ENCODE measurements at places on chromosomes 12 and 14.
A peak's percentile ranks its signal among the peaks of the same experiment; 100 is the strongest.

DNA sequence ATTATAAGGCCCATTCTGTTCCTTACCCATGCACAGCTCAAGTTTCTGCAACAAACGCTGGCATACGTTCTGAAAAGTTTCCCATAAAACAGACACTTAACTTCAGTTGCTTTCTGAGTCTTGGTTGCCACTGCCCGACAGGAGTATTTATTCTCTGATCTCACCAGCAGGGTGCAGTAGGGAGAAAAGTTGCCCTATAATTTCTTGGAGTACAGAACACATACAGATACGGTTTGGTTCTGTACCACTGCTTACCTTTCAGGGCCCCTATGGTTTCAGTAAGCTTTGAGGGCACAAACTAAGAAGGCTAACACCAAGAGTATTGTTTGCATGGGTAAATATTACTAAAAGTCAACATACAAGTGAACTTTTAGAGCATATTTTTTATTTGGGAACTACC, 77.9 kb downstream of the SPATA7 start:
- no peak for DNase-seq

GRCh38 chr14:58864751-58865513, 227.2 kb downstream of the DACT1 start:
- DNase-seq = peak; percentile 70

GRCh38 chr12:26921886-26922285, 15.9 kb downstream of the INTS13 start:
- no peak for DNase-seq

DNA sequence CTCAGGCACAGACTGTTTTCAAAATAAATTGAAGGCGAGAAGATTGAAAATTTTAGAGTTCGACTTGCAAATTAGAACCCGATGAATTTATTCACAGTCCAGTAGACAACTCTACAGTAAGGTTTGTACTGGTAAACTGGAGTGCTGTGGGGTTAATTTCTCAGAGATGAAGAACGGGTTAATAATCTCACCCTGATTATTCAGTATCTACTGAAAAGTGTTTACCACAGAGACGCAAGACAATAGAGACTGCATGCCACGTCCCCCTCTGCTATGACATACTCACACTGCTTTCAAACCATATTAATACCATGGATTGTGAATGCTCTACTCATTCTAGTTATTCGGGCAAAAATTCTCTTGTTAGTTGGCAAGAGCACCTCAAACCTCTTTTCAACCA, 36.1 kb downstream of the CFL2 start:
- DNase-seq = no peak

DNA sequence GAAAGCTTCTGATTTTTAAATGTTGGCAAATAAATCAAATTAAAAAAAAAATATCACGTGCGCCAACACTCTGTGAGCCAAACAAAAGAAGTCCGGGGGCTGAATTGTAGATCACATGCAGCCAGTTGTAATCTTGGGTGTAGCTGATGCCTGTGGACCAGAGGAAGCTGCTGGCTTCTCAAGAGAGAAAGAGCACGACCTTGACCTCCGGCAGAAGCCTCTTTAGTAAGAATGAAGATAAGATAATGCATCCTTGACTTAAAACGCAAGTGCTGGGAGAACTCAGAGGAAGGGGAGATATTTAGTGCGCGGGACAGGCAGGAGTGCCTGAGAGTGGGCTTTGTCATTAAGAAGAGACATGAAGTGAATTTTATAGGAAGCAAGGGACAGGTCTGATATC, 162.8 kb upstream of the TBX3 start:
- DNase-seq = no peak

GRCh38 chr14:56159066-56159465, 40.9 kb downstream of the PELI2 start:
- DNase-seq = no peak

GRCh38 chr12:112168561-112168971, 43.2 kb downstream of the TRAFD1 start:
- DNase-seq = no peak

- DNase-seq = no peak
These were observed 50.6 kb downstream of the SCAF11 start for GRCh38 chr12:45939759-45940158.

GRCh38 chr14:54343272-54344121, 53.3 kb upstream of the CDKN3 start:
- DNase-seq = no peak

- DNase-seq = no peak
These were observed 2.4 kb upstream of the MLEC start for GRCh38 chr12:120684523-120684932.

- DNase-seq = no peak
These were observed 7.8 kb upstream of the ITGB7 start for GRCh38 chr12:53214687-53215455.

- DNase-seq = no peak
These were observed 83.3 kb downstream of the PUS7L start for GRCh38 chr12:43675048-43675904.

GRCh38 chr12:109847142-109847735, 14.0 kb upstream of the TRPV4 start:
- no peak for DNase-seq

- DNase-seq = no peak
These were observed 17.1 kb downstream of the SMCO2 start for GRCh38 chr12:27463511-27464219.

GRCh38 chr12:119868992-119869391, 8.1 kb downstream of the CIT start:
- no peak for DNase-seq

DNA sequence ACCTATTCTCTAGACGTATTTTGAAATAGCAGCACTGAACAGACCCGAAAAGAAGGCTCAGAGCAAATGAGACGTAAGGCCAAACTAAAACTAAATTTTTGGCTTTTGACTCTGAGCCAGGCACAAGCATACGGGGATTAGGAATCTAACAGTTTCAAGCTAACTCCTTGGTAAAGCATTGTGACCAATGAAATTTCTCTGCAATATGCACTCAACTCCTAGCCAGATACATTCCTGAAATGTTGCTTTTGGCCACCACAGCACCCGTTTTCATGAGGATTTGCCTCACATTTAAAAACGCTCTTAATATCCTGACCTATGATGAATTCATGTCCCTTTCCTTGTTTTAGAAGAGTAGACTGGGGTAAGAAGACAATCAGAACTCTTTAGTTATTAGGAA, 53.1 kb upstream of the NPFF start:
- DNase-seq = no peak

DNA sequence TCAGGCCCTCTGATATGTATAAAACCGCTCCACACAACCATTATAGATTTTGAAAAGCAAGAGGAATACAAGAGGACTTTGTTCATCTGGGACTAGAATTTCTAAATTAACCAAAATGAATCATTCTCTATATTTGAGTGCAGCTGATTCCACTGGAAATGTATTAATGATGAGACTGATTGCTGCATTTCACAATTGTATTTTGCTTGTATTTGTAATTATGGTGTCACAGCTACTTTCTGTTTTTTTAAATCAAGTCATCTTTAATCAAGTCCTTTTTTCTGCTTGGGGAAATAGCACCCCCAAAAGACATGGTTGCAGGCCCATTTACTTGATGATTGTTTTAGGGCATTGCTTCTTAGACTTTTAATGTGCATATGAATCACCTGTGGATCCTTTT, 162.4 kb downstream of the KICS2 start:
- DNase-seq = no peak

DNA sequence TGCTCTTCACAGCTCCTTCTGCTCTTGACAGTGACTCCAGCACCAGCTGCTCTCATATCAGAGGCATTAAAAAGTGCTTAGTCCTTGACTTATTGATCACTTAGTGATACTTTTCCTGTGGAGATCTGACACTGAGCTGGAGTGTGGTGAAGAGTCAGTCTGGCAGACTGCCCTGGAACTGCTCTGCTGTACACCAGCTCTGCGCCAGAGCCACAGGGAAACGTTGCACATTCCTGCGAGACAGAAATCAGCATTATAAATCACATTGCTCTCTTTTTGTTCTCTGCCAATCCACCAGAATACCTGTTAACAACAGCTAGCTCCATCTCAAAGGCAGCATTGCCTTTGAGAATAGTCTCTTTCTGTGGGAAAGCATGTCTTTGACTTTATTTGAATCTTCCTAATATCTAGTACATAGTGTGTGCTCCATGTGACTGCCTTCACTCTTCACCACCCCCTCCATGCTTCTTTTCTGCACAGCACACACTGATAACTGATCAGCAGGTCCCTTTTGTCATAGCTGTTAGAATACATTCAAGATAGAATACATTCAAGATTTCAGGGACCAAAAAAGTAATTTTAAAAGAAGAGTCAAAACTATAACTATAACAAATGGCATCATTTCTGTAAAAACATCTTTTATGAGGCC, 48.2 kb upstream of the VSX2 start:
- no peak for DNase-seq

DNA sequence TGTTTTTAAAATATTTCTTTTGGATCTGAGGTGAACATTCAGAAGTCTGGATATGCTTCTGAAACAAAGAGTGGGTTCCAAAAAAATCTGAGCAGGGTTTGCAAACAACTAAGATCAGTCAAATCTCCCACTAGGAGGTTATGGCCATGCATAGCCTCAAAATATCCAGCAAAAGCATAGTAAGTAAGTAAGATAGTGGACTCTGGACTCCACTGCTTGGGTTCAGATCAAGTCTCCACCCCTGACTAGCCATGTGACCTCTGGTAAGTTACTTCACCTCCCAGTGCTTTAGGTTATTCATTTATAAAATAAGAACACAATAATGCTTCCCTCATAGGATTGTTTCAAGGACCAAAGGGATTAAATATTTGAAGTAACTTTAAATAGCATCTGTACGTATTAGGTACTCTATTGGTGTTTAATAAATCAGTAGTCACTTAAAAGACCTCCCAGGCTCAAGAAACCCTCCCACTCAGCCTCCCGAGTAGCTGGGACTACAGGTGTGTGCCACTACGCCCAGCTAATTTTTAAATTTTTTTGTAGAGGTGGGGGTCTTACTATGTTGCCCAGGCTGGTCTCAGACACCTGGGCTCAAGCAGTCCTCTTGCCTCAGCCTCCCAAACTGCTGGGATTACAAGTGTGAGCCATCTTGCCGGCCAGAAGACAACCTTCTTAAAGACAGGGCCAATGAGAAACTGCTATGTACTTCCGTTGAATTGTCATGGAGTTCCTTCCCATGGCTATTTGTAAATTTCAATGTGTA, 95.7 kb upstream of the SOX5 start:
- no peak for DNase-seq

DNA sequence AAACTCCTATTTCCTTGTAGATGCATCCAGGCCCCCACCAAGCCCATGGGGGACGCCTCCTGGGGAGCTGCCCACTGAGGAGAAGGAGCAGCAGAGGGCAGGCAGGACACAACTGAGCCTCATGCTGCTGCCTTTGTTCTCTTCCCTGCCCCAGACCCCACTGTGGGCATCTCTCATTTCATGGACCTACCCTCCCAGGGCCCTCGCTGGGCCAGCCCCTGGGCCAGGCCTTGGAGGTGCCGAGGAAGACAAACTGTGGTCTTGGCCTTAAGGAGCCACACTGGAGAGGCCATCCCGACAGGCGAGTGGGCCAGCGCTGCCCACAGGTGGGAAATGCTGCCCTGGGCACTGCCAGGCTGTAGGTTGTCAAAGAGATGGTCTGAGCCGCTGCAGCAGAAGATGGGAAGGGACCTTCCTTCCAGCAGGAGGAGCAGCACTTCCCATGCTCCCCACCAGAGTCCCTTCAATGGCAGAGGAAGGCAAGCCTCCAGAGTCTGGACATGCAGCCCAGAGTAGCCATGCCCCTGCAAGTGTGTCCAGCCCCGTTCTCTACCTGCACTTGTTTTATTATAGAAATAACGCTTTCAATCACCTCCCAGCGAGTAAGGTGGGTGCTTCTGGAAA, 147.4 kb downstream of the BCL11B start:
- DNase-seq = no peak

GRCh38 chr14:38212111-38212510, 4.4 kb downstream of the SSTR1 start:
- DNase-seq = no peak

- no peak for DNase-seq
These were observed 13.8 kb upstream of the CELA1 start for GRCh38 chr12:51360315-51360714.

DNA sequence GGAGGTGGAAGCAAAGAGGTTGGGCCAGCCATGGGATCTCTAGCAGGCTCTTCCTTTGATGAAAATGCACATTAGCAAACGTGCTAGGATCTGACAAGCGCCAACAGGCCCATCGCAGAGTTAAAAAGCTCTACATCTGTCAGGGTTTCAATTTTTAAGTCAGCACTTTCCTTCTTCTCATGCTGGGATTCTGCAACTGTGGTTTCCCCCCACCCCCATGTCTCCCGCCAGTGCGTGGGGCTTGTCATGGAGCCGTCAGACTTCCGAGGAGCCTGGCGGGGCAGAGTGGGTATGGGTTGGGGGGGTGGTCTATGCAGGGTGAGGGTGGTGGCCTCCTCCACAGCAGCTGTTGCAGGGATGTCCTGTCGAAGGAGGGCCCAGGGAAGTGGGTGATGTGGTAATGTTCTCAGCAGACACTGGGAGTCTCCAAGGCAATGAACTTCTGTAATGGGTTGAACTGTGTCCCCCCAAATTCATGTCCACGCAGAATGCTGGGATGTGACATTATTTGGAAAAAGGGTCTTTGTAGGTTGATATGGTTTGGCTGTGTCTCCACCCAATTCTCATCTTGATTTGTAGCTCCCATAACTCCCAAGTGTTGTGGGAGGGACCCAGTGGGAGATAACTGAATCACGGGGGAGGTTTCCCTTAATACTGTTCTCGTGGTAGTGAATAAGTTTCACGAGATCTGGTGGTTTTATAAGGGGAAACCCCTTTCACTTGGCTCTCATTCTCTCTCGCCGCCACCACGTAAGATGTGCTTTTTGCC, 115.2 kb upstream of the MAP1LC3B2 start:
- no peak for DNase-seq

GRCh38 chr14:103695296-103696069, 19.8 kb downstream of the XRCC3 start:
- no peak for DNase-seq

GRCh38 chr14:64581363-64581762, 31.6 kb downstream of the PPP1R36 start:
- no peak for DNase-seq

DNA sequence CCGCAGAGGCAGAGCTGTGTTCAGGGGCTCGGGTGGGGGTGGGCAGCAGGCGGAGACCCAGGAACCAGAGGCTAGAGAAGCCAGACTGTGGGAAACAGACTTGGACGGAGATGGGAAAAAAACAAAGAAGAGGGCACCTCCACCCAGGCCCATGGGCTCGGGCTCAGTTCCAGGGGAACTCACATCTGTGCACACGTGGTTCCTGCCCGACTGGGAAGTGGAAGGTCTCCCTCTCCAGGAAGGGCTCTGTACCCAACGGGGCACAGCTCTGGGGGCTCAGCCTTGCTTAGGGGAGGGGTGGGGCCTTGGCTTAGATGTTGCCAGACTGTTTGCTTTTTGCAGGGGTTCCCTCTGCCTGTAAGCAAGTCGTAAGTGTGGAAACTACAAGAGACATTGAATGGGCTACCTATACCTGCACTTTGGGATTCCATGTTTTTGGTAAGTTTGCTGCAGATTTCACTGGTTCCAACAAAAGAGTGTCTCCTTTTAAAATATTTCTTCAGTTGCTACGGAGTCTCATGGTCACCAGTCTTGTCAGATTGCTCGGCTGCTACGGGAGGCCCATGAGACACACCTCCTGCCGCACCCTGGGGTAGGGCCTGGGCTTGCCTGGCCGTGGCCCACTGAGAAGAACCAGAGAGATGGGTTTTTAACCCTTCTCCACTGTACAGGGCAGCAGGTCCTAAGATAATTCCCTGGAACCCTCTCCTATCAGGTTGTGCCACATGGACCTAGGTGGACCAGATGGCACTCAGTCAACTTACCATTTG, 127.6 kb upstream of the EVL start:
- no peak for DNase-seq

Measured in kidney epithelial cell (primary cell).